Tongue (tissue), 3 donors: ENCODE measurements at places on chromosomes 5 and 9. TPM values are rescaled to one million over a fixed set of nuclear protein-coding genes. Genes with fewer than 3 reads are reported as not detected.

The JMY gene
- total RNA-seq = 26.3 TPM

The NAIP gene
- 11.6 TPM for total RNA-seq

The FRRS1L gene
- total RNA-seq = 4.7 TPM

The IL31RA gene
- total RNA-seq = 4.1 TPM

The PLAC8L1 gene
- total RNA-seq = not detected

The PCDHB4 gene
- 4.0 TPM for total RNA-seq

The IL9 gene
- not detected for total RNA-seq

The SPEF2 gene
- total RNA-seq = 20.0 TPM

The C5 gene
- total RNA-seq = 9.2 TPM

The DMXL1 gene
- 91.3 TPM for total RNA-seq
